Upper lobe of left lung (tissue), 6 donors: ENCODE measurements at places on chromosomes 3 and 15.
A peak's percentile ranks its signal among the peaks of the same experiment; 100 is the strongest.

- no peaks in the 10 kb centered on the region for H3K27me3 ChIP-seq
- peak within 1 kb of the TSS; percentile 95 for H3K27ac ChIP-seq
- peaks cover 16% of the 10 kb centered on the region for H3K36me3 ChIP-seq
- DNase-seq, result peak; percentile 100
- peak within 1 kb of the TSS; percentile 98 for H3K4me3 ChIP-seq
These were observed at the start of gene CCNDBP1 for GRCh38 chr15:43185157-43186002. Gene CCNDBP1 (plus strand): TSS chr15:43185403. CDS start chr15:43185499, 96 bp downstream.

- H3K36me3 ChIP-seq, result no peaks in the 10 kb centered on the region
- no peak for DNase-seq
- no peak overlapping the region for H3K4me3 ChIP-seq
- no peaks in the 10 kb centered on the region for H3K27me3 ChIP-seq
- H3K4me1 ChIP-seq, result no peaks in the 10 kb centered on the region
- H3K27ac ChIP-seq, result no peak overlapping the region
These were observed 437.2 kb downstream of the MFSD1 start for GRCh38 chr3:159239059-159239458.

- H3K27ac ChIP-seq, result no peak overlapping the region
- no peak for DNase-seq
- H3K4me3 ChIP-seq, result no peak overlapping the region
- no peaks in the 10 kb centered on the region for H3K27me3 ChIP-seq
- H3K4me1 ChIP-seq, result peaks cover 25% of the 10 kb centered on the region
These were observed 5.5 kb downstream of the VPS39 start for GRCh38 chr15:42202653-42203052.

GRCh38 chr3:112504123-112504522 is 4.9 kb upstream of the BTLA start:
- no peaks in the 10 kb centered on the region for H3K36me3 ChIP-seq
- H3K27ac ChIP-seq, result no peak overlapping the region
- H3K27me3 ChIP-seq, result no peaks in the 10 kb centered on the region
- DNase-seq, result no peak
- H3K4me1 ChIP-seq, result no peaks in the 10 kb centered on the region

DNA sequence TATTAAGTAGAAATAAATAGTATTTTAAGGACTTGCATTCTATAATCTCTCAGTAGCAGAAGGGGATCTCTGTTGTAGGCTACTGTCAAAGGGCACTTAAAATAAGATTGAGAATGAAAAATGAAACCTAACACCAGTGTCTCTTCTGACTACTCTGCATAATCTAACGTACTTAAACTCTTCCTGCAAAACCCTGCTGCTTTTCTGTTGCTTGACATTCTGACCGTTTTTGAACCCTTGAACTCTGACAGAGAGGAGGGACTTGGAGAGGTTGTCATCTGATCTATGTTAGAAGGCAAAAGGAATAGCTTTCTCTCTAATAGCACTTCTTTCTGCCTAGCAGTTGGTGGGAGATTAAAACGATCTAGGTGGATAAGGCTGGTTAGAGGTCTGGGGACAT is 204.6 kb downstream of the ZIC1 start:
- H3K27me3 ChIP-seq, result no peaks in the 10 kb centered on the region
- H3K4me1 ChIP-seq, result no peaks in the 10 kb centered on the region
- no peak overlapping the region for H3K4me3 ChIP-seq
- no peaks in the 10 kb centered on the region for H3K36me3 ChIP-seq

DNA sequence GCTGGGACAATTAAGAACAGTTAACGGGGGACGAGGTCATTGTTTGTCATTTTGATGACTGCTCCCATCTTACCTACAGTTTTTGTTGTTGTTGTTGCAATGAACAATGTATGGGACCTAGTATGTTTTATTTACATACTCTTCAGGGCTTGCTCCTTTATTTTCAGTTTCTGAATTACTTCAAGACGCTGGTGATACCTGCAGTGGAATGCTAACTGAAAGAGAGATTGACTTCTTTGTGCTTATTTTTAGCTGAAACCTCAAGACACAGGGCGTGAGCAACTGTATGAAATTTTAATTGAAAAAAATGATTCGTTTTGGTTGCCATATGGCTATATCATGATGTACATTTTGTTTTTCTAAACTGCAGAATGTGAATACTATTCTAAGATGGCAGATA is 297.9 kb downstream of the EDEM1 start:
- no peaks in the 10 kb centered on the region for H3K4me1 ChIP-seq
- H3K4me3 ChIP-seq, result no peak overlapping the region
- no peaks in the 10 kb centered on the region for H3K36me3 ChIP-seq
- H3K27me3 ChIP-seq, result no peaks in the 10 kb centered on the region
- no peak for DNase-seq

DNA sequence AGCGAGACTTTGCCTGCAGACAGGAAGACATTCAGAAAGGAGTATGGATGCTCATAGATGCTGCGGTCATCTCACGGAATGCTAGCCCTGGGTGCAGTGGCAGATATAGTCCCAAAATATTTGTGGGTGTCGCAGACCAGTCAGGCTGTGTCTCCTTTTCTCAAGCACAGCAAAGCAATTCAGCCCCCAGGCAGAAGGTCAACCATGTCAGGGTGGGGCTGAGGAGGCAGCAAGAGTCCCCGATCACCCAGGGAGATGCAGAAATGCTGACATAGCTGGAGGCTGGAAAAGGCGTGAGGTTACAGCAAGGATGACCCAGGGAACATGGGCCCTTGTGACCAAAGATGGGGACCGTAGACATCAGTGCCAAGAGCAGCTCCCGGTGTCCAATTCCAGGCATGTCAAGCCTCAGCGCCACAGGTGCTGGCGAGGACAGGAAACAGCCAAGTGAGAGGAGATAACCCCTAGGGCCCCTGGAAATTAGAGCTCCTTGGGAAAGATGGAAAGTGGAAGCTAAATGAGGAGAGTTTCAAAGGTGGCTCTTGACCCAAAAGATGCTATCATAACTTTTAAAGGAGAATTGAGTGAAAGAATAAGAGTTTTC is 81.2 kb upstream of the ABHD17C start:
- H3K27me3 ChIP-seq, result no peaks in the 10 kb centered on the region
- H3K36me3 ChIP-seq, result no peaks in the 10 kb centered on the region
- peaks cover 18% of the 10 kb centered on the region for H3K4me1 ChIP-seq
- no peak overlapping the region for H3K27ac ChIP-seq
- DNase-seq, result no peak
- no peak overlapping the region for H3K4me3 ChIP-seq

DNA sequence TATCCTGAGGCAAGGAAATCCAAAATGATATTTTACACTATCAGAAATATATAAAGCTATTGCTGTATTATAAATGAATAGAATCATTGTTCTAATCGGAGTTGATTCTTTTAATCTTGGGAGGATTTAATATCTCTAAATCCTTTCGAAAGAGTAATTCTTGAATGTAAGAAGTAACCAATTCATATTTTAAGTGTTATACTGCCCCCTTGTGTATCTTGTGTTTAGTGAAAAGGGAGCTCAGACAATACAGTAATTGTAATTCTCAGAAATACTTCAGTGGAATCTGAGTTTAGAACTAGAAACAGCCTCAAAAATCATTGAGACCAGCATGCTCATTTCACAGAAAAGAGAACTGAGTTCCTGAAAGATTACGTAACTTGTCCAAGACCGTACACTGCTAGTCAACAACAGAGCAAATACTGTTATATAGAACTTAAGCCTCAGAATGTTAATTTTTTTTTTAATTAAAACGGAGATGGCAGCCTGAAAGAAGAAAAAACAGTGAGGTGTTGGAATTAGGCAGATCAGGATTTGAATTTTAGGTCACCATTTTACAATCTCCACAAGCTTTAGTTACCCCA is 42.9 kb downstream of the PLCH1 start:
- H3K4me1 ChIP-seq, result no peaks in the 10 kb centered on the region
- no peaks in the 10 kb centered on the region for H3K27me3 ChIP-seq
- DNase-seq, result no peak
- H3K27ac ChIP-seq, result no peak overlapping the region
- no peak overlapping the region for H3K4me3 ChIP-seq
- H3K36me3 ChIP-seq, result no peaks in the 10 kb centered on the region

DNA sequence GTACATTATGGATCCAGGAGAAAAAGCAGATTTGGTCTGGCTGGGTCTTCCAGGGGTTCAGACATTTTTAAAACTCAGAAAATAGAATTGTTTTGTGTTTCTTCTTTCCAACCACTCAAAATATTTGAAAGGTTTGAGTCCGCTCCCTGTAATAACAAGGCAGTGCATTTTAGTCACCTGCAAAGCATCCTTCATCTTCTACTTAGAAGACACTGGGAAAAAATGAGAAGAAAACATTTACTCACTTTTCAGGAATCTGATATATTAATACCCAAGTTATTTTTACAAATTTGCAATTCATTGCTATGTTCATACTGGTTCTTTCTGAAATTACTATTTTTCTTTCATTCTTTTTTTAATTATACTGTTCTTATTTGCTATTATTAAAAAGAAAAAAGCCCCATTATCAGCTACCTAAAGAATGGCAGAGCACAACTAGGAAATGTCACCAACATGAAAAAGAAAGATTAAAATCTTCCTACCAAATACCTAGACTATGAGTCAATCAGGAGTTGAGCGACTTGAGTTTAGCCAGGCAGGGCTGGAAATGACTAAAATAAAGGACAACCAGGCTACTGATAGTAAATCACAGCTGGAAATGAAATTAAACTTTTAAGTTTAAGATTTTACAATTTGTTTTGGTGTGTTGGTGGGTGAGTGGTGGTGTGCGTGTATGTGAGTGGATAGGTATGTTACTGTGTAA is 280.3 kb upstream of the THBS1 start:
- H3K4me3 ChIP-seq, result no peak overlapping the region
- no peak for DNase-seq

DNA sequence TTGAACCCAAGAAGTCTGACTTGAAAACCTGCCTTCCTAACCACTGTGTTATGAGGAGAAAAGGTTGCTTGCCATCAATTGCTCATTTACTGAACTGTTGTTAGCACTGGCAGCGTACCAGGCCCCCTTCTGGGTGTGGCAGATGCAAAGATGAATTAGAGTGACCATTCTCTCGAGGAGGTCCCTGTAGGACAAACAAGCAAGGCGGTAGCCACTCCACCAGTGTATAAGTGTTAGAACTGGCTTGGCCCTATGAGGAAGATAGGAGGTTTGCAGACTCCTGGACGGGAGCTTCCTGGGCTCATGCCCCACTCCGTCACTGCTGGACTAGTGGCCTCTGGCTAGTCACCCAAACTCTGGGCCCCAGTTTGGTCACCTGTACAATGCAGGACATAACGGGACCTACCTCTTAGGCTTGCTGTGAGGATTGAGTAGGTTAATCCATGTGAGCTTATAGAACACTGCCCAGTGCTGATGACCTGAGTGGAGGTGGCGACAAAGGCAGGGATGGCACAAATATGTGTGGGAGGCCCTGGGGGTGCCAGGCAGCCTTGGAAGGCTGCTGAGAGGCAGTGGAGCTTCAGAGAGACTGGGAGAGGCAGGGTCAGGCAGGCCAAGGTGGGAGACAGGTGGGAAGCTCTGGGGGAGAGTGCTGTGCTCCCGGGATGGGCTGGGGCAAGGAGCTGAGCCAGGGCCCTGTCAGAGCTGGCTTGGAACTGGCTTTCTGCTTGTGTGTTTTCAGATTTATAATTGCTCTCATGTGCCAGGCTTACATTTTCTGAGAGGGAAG is 145.9 kb downstream of the DNAJB8 start:
- no peaks in the 10 kb centered on the region for H3K36me3 ChIP-seq
- peaks cover 5% of the 10 kb centered on the region for H3K4me1 ChIP-seq
- no peak for DNase-seq
- no peaks in the 10 kb centered on the region for H3K27me3 ChIP-seq

GRCh38 chr3:170584585-170585007 is 1.3 kb downstream of the SLC7A14 start:
- H3K27ac ChIP-seq, result no peak overlapping the region
- peak; percentile 19 for DNase-seq
- no peaks in the 10 kb centered on the region for H3K36me3 ChIP-seq
- peaks cover 10% of the 10 kb centered on the region for H3K4me1 ChIP-seq

DNA sequence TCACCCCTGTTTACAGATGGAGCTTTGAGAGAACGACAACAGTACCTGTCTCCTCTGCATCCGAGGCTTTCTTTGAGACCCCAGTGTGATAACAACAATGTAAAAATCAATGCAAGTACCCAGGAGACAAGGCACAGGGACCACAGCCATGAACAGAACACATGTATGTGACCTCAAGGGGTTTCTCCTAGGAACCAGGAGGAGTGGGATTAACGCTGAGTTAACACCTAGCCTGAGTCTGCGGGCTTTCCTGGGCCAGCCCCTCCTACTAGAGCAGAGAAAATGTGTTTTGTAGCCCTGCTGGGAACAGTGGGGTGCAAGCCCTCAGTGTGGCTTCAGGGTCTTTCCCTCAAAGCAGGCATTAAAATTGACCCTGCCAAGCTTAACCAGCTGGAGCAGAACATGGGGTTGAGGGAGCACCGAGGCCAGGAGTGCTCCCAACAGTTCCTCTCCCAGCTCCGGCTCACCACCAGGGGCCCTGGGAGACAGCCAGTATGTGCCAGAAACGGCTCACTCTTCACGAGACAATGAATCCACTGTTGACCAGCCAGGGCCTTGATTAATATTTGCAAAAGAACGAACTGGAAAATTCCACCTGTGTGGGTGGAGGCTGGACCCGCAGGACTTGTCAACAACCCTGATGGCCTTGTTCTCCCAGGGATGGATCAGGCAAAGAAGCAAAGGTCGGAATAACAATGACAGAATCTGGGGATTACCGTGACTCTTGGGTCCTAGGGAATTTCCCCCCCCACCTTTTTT is 3.6 kb downstream of the CHDH start:
- no peak for DNase-seq
- no peak overlapping the region for H3K4me3 ChIP-seq
- peak overlapping the region; percentile 37 for H3K27ac ChIP-seq
- H3K27me3 ChIP-seq, result peaks cover 2% of the 10 kb centered on the region
- peaks cover 26% of the 10 kb centered on the region for H3K4me1 ChIP-seq

DNA sequence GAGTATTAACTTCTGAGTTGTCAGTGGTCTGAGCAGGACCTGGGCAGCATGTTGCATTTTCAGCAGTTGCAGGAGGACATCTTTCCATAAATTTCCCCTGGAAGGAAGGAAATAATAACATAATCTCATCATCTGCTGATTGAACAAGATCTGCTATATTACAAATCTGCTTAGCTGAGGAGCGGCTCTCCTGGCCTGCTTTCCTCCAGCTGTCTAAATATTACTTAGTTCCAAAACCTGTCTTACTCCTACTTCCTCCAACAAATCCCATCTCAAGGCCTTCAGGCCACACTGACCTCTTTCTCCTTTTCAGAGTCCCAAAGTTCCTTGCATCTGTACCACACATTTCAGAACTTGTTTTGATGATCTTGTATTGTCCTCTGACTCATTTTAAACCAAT is 364.4 kb upstream of the MCTP2 start:
- no peak overlapping the region for H3K4me3 ChIP-seq
- no peak overlapping the region for H3K27ac ChIP-seq
- no peaks in the 10 kb centered on the region for H3K36me3 ChIP-seq
- DNase-seq, result no peak
- no peaks in the 10 kb centered on the region for H3K4me1 ChIP-seq
- H3K27me3 ChIP-seq, result no peaks in the 10 kb centered on the region

GRCh38 chr3:66418475-66418931 is 82.3 kb downstream of the LRIG1 start:
- H3K4me3 ChIP-seq, result no peak overlapping the region
- H3K27me3 ChIP-seq, result no peaks in the 10 kb centered on the region
- peak; percentile 88 for DNase-seq

DNA sequence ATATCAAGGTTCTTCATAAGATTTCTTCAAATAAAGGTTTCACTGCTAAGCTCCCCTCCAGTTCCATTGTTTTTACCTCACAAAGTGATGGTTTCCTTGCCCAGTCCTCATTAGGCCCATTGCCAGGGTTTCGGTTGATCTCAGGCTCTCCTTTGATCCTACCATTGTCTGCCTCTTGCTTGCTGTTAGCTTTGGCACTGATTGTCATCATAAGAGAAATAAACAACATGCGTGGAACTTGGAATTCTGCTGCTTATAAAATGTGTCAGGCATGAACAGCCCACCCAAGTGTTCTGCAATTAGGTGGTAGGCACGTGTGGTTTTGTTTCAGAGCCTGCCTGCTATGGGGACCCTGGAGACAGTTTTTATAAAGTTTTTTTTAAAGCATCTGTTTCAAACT is 107.6 kb upstream of the BFSP2 start:
- H3K36me3 ChIP-seq, result no peaks in the 10 kb centered on the region
- H3K27me3 ChIP-seq, result no peaks in the 10 kb centered on the region
- no peak overlapping the region for H3K27ac ChIP-seq
- DNase-seq, result no peak
